ENCODE measurements at places on chromosomes 2 and 18. TPM values are rescaled to one million over a fixed set of nuclear protein-coding genes. Genes with fewer than 3 reads are reported as not detected.
A peak's percentile ranks its signal among the peaks of the same experiment; 100 is the strongest.

Gene MC4R
- not detected for total RNA-seq

Gene CAMKMT
- 26.5 TPM for total RNA-seq

DNA sequence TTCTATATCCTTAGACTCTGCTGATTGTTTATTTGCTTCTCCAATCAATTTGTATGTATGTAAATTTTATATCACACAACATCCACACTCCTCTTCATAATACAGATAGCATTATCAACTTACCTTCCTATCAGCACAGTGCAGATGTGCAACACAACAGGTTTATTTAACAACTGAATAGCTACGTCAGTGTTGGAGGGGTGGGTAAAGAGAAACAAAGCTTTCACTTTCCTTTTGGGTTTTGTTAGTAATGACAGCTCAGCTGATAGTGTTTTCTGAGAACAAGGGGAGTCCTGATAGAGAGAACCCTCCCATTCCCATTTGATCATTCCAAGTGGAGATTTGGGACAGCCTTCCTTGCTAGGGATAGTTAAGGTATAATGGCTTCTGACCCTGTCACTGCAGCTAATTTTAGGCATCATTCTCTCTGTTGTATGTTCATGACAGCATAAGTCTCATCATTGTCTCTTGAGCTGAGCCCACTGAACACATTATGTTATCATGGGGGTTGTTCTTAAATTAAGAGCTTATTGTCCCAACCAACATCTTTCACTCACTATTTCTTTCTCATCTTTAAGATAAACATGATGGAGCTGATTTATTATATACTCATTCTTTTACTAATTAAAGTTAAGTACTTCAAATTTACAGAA, 227.7 kb downstream of the GPD2 start:
- DNase-seq, result no peak
- H3K4me1 ChIP-seq, result no peaks in the 10 kb centered on the region
- peaks cover 6% of the 10 kb centered on the region for H3K27me3 ChIP-seq
- H3K4me3 ChIP-seq, result peak overlapping the region; percentile 49

GRCh38 chr2:229712136-229712535, 2.2 kb downstream of the DNER start:
- H3K27me3 ChIP-seq, result peaks cover 54% of the 10 kb centered on the region
- peak overlapping the region; percentile 17 for H3K4me3 ChIP-seq
- DNase-seq, result no peak
- H3K4me1 ChIP-seq, result no peaks in the 10 kb centered on the region
- no peak overlapping the region for H3K27ac ChIP-seq
- no peaks in the 10 kb centered on the region for H3K36me3 ChIP-seq
